ENCODE measurements at places on chromosomes 7 and 10. TPM values are rescaled to one million over a fixed set of nuclear protein-coding genes. Genes with fewer than 3 reads are reported as not detected.

Gene NPC1L1
- total RNA-seq: 0.11 TPM

Gene MKX
- 0.10 TPM for total RNA-seq

Gene FAM25A
- not detected for total RNA-seq

Gene TYW1B
- 8.9 TPM for total RNA-seq

Gene STEAP4
- total RNA-seq: 3.1 TPM

Measured in colonic mucosa (tissue), 4 donors.